HT1080 (cell line): ENCODE measurements at places on chromosomes 5 and 9.
A peak's percentile ranks its signal among the peaks of the same experiment; 100 is the strongest.

- no peak for DNase-seq
Observed at GRCh38 chr9:134894136-134894860, 13.7 kb downstream of the FCN2 start.

DNA sequence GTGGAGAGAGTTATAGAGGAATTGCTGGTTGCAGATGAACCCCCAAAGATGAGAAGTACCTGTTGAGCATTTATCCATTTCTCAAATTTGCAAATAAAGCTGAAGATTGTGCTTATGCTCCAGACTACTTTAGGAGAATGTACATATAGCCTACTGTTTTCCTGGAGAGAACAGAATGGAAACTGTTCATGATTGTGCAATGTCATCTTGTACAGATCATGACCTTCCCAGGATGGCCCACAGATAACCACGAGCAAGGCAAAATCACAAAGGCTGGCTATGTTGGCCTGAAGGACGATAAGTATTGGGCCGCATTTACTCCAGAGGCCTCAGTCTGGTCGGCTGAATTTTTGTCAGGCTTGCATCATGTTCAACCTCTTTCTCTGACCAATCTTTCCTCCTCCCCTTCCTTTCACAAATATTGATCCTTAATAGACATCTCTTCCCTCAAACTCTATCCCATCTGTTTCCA, 28.5 kb upstream of the RICTOR start:
- no peak for DNase-seq

DNA sequence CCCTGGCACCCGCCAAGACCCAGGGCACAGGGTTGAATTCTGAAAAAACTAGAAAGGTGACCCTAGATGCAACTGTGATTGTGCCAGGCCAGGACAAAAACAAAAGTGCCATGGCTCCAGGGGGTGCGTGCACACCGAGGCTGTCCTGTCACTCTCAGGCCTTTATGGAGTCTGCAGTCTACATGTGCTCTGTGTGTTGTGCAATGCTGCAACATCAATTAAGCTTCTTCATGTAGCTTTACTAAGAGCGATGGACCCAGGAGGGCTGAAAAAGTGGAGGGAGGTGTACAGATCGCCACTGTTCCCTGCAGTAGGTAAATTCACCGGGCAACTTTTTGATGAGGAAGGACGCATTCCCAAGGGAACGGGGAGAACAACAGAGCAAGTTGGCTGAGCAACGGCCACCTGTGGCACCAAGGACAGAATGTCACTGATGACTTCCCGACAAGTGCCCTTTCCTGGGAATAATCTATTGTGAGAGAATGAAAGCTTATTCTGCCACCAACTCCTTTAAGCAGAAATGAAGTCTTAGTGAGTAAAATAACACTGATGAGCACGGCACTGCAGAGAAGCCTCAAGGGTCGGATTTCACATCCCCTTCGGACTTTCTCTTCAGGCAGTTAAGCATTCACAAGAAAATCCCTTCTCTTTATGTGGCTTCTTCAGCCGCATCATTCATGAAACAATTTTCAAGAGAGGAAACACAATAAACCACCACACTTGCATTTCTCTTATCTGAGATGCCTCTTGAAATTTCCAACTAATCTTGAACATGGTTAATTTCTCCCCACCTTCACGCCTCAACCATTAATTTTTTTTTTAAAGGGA, 149.6 kb downstream of the DROSHA start:
- DNase-seq, result no peak

GRCh38 chr5:62432621-62433064, 20.1 kb downstream of the IPO11 start:
- no peak for DNase-seq

DNA sequence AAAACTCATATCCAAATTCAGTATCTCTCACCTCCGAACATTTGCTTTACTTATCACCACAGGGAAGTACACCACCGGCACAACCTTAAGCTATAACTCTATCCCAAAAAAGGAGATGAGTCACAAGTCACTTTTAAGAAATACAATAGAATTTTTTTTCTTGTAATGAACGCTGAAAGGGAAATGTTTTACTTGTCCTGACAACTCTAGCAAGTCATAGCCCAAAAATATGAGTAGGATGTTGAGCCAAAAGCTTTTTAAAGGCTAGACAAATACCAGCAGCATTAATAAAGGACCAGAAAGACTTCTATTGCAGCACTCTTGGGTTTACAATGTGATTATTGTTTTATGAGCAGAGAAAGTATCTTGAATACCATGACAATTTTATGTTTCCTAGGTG, 147.3 kb upstream of the FST start:
- peak; percentile 57 for DNase-seq
